ENCODE measurements at places on chromosomes 12 and 14. TPM values are rescaled to one million over a fixed set of nuclear protein-coding genes. Genes with fewer than 3 reads are reported as not detected.

- DNase-seq = no peak
These were observed 65.1 kb upstream of the ST8SIA1 start for GRCh38 chr12:22399464-22400180.

DNA sequence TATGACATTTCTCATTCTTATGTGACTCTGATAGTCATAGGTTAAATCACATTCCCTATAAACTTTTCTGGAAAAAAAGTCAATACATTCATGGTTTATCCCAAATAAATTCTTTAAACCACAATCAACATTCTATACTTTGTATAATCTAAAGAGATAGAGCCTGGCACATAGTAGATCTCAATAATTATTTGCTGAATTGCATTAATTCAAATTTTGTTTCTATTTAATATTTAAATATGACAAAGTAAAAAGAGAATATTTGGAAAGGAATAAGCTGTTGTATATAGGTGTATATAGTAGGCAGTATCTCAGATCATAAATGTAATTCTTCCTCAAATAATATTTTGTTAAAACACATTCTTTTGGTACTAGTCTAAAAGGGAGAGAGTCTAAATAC is 102.2 kb upstream of the USP15 start:
- DNase-seq = no peak

GRCh38 chr12:3140284-3140683 is 63.1 kb downstream of the TSPAN9 start:
- no peak for DNase-seq

- DNase-seq = no peak
These were observed 7.4 kb downstream of the PYGL start for GRCh38 chr14:50936882-50937281.

DNA sequence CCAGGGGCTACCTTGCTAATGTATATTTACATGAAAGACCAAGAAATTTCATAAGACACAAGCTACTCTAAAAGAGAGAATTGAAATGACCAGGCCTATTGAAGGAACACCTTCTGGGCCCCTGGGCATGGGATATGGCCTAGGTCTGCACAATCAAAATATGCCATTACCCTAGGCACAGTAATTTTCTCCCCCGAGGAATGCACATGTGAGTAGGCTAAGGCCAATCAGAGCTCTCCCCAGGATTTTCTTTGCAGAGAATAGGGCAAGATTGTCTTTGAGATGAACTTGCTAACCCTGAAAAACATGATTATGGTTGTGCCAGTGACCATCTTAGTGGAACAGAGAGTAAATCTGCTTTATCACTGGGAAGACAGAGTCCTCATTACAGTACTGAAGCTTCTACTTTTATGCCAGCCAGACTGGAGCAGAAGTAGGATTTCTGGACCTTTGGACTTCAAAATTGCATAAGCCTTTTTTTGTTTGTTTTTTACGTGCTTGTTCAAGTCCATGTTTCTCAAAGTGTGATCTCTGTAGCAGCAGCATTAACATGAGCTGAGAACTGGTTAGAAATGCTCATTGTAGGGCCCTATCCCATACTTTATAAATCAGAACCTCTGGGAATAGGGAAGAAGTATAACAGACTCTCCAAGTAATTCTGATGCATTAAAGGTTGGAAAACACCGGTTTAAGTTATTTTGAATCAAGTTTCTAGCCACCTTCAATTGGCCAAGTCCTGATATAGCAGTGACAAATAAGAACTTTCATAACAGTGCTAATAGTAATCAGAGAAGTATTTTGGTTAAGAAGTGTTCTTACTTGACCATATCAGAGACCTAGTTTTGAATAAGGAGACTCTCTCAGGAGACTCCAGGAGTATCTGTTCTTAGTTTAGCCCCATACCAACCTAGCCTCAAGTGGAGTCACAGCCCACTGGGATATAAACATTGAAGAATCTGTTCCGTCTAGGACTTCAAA is 112.9 kb downstream of the LMO3 start:
- DNase-seq = no peak

GRCh38 chr12:88451205-88451604 is 129.1 kb downstream of the KITLG start:
- DNase-seq = no peak

- no peak for DNase-seq
These were observed 499 bp upstream of the GXYLT1 start for GRCh38 chr12:42145197-42145549.

DNA sequence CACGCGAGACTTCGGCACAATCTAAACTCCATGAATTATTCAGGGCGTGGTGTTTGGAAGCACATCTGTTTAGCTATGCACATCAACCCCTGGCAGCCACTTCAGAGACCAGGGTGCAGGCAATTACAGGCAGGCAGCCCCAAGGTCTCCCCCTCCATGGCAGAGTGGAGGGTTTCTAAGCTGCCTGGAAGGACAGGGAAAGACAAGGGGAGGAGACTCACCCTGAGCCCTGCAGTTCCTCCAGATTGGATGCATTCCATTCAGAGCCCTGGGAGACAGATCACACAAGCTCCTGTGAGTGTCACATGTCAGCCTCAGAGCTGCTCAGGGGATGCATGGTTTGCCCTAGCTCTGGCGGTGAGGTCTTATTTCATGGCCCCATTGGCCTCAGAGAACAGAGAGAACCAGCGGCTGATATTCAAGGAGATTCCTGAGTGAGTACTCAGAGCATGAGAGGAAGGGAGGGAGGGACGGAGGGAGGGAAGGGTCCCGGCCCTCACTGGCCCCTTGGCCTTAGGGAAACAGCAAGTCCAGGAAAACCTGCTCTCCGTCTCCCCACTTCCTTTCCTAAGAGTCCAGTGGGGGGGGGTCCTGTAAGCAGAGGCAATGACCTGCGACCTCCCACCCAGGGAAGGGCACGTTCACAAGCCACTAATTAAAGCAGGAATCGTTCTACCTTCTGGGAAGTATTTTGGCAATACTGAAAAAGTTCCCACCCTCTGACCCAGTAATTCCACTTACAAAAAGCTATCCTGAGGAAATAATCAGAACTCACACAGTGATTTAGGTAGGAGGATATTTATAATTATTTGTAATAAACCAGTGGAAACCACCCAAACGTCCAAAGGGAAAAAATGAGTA is 55.1 kb downstream of the SSH1 start:
- DNase-seq = no peak

DNA sequence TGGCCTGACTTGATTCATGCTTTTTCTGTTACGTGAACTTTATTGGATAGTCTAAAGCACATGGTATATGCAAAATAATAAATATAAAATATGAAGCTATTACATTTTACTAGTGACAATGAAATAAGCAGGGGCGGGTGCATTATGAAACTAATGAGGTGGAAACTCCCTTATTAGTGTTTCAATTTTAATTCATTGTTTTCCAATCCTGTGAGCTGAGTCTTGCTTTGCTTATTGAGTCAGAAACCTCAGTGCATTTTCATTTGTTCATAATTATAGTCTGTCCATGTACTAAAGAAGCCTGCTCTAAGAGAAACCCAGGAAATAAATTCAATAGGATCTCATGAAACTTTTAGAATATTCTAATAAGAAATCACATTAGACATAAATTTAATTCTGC is 78.5 kb downstream of the CNTN1 start:
- DNase-seq = no peak

GRCh38 chr12:52519826-52520662 is at the start of gene KRT5:
KRT5 (minus strand) TSS chr12:52520394; CDS start chr12:52520296, 98 bp downstream.
- DNase-seq = no peak

DNA sequence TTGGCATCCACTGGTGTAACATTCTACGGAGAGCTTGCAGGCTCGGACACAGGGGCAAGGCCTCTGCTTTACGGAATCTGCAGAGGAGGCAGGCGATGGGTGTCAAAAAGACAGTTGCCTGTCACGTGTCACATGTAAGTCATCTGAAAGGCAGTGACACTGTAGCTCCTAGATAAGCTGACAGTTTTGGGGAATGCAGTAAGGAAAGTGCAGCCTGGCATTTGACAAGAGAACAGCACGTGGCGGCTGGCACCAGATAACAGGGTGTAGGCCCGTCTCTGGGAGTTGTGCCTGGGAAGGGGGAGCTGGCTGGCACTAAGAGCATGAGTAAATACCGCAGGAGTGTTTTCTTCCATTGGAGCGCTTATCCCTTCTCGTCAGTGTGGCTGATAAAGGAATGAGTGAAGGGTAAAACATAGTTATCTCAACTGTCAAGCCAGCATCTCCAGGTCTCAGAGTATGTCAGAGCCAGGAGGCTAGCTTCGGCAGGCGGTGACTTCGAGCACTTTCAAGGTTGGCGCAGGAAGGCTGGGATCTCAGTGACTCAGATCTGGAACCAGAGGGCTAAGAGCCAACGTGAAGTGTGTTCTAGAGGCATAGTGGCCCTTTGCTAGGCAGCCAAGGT is 26.1 kb downstream of the ADCK1 start:
- DNase-seq = no peak

DNA sequence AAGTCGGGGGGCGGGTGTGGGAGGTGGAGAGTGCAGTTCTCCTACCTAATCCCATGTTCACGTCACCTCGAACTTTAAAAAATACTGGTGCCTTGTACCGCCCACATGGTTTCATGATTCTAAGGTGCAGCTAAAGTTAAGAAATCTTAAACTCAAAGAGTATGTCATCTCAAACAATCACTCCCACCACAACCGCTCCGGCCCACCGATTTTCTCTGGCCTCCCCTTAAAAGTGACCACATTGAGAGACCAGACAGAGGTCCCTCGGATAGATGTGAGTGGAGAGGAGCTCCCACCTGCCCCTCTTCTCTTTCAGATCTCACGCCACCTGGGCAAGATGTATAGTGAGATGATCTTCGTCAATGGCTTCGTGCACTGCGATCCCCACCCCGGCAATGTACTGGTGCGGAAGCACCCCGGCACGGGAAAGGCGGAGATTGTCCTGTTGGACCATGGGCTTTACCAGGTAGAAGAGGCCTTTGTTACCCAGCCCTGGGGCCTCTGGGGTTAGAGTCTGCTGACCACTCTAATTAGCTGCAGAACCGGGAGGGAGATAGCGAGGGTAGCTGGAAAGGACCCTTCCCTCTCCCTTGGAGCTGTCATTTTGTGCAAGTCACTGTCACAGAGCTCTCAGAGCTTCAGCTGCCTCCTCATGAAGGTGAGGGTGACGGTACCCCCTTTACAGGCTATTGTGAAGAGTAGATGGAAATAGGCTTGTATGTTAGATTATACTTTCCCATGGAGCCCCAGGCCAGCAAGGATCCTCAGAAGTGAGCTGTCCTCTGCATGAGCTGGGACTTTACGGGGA is 124.4 kb downstream of the ADCK1 start:
- DNase-seq = no peak

- DNase-seq = no peak
These were observed 1.3 kb downstream of the VASH1 start for GRCh38 chr14:76762411-76763095.

HOXC13 gene
- not detected for total RNA-seq

MYF6 gene
- total RNA-seq = not detected
